Uterus (tissue), 4 donors: ENCODE measurements at places on chromosomes 2 and 18. TPM values are rescaled to one million over a fixed set of nuclear protein-coding genes. Genes with fewer than 3 reads are reported as not detected.

The CEP68 gene
- total RNA-seq: 45.2 TPM

DNA sequence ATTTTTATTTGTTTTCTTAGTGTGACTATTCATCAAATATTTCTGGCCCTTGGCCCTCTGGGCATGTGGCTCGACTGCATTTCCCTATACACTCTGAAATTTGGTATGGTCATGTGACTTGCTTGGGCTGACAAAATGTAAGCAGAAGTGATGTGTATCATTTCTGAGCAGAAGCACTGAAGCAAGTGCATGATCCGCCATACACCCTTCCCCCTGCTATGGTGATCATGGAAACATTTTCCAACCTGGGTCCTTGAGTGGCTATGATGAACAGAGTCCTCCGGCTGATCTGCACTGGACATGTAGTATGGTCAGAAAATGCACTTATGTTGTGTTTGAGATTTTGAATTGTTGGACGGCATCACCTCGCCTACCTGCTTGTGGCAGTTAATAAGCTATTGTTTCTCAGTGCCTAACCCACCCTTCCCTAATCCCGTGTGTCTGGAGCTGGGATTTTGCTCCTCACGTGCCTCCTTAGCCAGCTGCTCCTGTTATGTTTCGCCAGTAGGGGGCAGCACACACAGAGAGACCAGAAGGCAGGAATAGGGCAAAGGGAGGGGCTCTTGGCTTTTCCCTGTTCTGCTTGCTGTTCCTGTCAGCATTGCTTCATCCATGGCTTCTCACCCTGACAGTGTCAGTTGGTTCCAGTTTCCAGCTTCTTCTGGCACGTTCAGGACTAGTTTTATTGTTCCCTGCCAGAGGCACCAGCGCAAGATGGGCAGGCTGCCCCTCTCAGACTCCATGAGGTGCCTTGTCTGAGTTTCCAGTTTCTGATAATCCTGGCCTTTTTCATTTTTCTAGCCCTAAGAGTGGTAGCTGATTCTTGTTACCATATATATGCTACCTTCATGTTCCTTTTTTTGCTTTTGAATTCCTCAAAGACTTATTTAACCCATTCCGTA, 207.4 kb downstream of the ARL6IP6 start:
- no peak overlapping the region for H3K4me3 ChIP-seq
- H3K4me1 ChIP-seq: no peaks in the 10 kb centered on the region
- no peaks in the 10 kb centered on the region for H3K36me3 ChIP-seq
- DNase-seq: peak; percentile 40
- no peak overlapping the region for H3K27ac ChIP-seq

DNA sequence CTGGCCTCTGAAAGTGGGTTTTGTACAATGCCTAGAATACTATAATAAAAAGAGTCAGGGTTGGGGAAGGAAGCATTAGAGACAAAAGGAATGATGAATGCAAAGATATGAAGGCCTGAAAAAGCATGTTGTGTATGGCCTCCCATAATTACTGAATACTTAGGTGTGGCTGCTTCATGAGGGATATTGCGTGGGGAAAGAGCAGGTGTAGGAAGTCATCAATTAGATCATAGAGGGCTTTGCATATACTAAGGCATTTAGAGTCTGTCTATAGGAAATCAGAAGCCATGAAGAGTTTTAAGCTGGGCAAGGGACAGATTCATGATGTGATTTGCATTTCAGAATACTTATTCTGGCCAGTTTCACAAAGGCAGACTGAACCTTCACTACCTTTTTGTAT, 48.2 kb downstream of the NCOA1 start:
- DNase-seq: no peak
- H3K27ac ChIP-seq: no peak overlapping the region
- H3K36me3 ChIP-seq: no peaks in the 10 kb centered on the region
- no peaks in the 10 kb centered on the region for H3K4me1 ChIP-seq
- no peak overlapping the region for H3K4me3 ChIP-seq
- H3K27me3 ChIP-seq: no peaks in the 10 kb centered on the region

DNA sequence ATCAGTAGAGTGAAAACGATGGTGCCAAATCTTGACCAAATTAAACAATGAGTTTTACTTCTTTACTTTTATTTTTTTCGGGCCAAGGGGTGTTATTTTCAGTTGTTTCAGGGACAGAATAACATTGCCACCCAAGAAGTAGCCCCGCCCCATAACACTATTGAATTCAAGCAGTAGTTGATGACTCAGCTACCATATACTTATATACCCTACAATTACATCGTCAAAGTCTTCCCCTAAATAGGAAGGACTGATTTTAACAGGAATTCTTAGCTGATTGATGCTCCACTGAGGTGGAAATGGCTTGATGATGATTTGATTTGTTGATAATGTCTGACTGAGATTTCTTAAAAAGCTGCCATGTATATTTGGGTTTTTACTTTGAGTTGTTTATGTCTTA, 24.7 kb downstream of the LYPD6B start:
- H3K4me3 ChIP-seq: no peak overlapping the region
- no peaks in the 10 kb centered on the region for H3K27me3 ChIP-seq
- no peak overlapping the region for H3K27ac ChIP-seq
- no peaks in the 10 kb centered on the region for H3K4me1 ChIP-seq
- H3K36me3 ChIP-seq: no peaks in the 10 kb centered on the region
- DNase-seq: no peak

The RFTN2 gene
- total RNA-seq: 2.0 TPM

DNA sequence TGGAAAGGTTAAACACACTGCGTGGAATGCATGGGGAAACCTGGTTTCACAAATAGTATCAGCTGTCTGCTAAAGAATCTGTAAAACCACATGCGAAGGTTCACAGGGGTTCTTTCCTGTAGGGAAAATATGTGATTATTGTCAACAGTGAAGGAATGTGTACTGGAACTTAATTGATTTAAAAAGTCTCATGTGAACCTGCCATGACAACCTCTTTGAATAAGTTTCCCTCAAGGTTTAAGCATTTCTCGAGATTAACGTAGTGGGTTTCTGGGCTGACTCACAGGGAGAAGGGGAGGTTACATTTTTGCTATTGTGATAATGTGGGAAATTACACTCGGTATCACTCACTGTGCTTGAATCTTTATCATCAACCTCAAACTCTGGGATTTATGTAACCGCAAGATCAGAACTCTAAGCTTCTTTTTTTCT, 28.2 kb upstream of the IL1R1 start:
- no peak overlapping the region for H3K4me3 ChIP-seq
- no peaks in the 10 kb centered on the region for H3K4me1 ChIP-seq
- no peak for DNase-seq
- H3K36me3 ChIP-seq: no peaks in the 10 kb centered on the region

DNA sequence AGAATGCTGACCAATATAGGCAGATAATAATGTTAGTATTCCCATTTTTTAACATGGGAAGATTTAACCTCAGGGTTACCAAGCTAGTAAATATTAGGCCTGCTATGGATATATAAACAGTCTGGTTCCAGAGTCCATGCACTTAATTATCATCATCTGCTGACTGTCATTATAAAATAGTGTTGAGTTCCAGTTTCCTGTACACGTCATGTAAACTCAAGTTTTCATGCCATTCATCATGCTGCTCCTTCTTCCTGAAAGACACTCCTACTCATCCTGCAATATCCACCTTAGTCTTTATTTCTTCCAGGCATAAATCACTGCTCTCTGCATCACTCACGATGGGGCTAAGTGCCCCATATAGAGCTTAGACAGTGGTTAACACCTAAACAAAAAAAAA, 420.8 kb upstream of the SPHKAP start:
- DNase-seq: no peak
- no peaks in the 10 kb centered on the region for H3K27me3 ChIP-seq
- H3K27ac ChIP-seq: no peak overlapping the region
- H3K4me1 ChIP-seq: no peaks in the 10 kb centered on the region
- no peak overlapping the region for H3K4me3 ChIP-seq
- H3K36me3 ChIP-seq: no peaks in the 10 kb centered on the region

DNA sequence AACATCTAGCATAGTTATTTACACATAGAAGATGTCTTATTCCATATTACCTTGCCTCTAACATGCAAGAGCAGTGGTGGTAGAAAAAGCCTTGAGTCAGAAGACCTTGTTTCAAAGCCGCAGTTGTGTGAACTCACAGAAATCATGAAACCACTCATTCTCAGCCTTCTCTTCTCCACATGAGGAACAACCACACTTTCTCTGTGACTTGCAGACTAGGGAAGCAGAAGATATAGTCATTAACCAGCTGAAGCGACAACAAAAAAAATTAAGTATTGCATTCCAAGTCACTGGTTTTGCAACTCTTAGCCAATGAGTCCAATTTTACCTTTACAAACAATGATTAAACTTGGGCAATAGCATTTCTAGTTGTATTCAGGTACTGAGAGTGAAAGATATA, 19.0 kb downstream of the TWSG1 start:
- H3K27me3 ChIP-seq: no peaks in the 10 kb centered on the region
- H3K4me1 ChIP-seq: no peaks in the 10 kb centered on the region
- peak overlapping the region; percentile 67 for H3K27ac ChIP-seq
- H3K36me3 ChIP-seq: no peaks in the 10 kb centered on the region
